ENCODE measurements at places on chromosomes 7 and 10. TPM values are rescaled to one million over a fixed set of nuclear protein-coding genes. Genes with fewer than 3 reads are reported as not detected.

Gene PVRIG
- 0.54 TPM for total RNA-seq

Gene IGFBP3
- total RNA-seq: 0.27 TPM

Gene CRYGN
- total RNA-seq: not detected

- no peak for DNase-seq
Measured at GRCh38 chr7:121610243-121610642, 214.1 kb upstream of the FAM3C start.

GRCh38 chr10:23718946-23719345 lies 280.1 kb downstream of the OTUD1 start:
- no peak for DNase-seq

GRCh38 chr10:117743509-117743908 lies 201.0 kb downstream of the EMX2 start:
- no peak for DNase-seq

DNA sequence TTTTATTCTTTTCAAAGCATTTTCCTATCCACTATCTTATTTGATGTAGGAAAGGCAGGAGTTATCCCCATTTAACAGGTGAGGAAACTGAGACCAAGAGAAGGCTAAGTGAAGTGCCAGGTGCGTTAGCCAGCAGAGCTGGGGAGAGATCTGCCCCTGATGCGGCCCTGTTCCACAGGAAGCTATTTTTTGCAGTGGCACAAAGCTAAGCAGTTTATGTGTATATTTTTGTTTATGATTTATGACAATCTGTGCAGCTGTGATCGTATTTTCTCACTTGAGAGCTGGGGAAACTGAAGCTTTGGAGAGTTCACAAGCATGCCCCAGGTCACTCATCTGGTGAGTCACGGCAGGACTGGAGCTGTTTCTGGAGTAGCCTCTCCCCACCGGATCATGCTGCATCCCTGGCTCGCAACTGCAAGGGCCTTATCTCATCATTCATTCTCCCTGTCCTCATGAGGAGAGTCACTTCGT lies 38.8 kb downstream of the SLC29A3 start:
- no peak for DNase-seq

GRCh38 chr10:121956111-121957061 lies 18.6 kb downstream of the NSMCE4A start:
- DNase-seq: no peak

DNA sequence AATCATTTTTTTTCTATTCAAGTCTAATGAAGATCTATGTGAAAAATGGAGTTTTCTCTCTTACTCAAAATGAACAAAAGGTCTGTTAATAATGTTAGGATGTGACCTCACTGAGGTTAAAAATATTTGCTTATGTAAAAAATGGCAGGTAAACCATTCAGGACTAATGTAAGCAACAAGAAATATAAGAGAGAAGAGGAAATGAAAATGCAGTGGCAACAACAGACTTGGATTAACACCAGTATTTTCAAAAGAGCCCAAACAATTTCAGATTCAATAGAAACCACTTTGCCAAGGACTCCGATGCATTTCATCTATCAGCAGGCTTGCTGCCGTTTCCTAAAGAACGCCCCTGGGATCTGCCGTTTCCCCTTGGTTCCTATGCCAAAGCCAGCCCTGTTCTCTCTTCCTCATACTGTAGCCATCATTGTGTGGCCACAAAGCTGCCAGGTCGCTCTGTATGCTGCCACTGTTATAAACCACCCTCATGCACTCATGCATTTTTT lies 66.4 kb downstream of the MTURN start:
- no peak for DNase-seq

DNA sequence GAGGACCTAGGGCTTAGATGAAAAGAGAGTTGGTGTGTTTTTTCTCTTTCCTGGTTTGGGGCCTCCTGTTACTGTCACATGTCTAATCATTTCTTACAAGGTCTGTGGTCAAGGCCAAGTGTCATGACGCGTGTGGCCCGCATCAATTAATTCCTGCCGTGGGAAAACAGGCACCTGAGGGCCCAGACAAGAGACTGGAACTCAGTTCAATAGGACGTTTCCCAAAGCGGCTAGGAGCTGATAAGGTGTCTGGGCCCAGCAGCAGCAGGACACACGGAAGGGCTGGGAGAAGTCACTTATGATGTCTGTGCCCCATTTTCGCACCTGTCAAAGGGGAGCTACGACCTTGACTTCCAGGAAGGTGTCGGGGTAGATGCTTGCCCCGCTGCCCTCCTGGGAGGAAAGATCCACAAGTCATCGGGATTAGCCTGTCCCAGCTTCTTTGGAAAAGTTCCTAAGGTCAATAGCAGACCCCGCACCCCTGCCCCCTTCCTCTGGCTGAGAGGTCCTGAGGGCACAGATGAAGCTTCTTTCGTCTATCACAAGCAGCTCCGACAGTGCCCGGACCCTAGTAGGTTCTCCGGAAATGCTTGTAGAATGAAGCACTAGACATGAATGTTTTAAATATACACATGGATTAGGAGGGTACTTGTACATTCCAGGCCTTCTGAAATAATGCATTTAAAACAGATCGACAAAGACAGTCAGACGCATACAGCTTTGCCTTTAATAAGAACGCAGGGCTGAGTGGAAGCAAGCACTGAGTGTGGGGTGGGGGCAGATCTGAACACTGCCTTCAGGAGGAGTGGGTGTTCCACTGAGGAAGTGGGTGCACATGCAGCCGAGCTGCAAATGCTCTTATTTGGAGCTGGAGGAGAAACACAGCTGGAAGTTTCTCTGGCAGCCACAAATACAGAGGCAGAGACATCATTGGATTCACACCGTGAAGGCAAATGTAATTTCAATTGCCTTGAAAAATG lies 237.5 kb upstream of the GRB10 start:
- DNase-seq: no peak

- DNase-seq: no peak
Measured at GRCh38 chr7:41566581-41566980, 136.3 kb downstream of the INHBA start.

- no peak for DNase-seq
Measured at GRCh38 chr7:31788883-31789680, 102.1 kb downstream of the PPP1R17 start.
